Motor neuron (in vitro differentiated cells): ENCODE measurements at places on chromosomes 11 and 22.

GRCh38 chr11:70525006-70525405 lies 126.7 kb downstream of the CTTN start:
- ATAC-seq: no peak

- ATAC-seq: no peak
These were observed 56.3 kb upstream of the PDE3B start for GRCh38 chr11:14587258-14587657.

DNA sequence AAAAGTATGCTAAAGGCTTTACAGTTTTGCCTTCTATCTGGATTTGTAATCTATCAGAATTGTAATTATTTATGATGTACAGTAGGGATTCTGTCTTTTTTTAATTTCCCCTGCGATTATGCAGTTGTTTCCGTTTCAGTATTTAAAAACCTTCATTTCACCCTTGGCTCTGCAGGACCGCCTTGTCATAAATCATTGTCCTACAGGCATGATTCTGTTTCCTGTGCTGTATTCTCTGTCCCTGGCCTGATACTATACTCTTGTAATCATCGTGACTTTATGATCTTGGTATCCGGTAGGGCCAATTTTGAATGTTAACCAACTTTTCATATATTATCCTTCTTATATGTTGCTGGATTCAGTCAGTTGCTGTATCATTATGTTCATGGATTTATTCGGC lies 151.7 kb downstream of the ATXN10 start:
- no peak for ATAC-seq

DNA sequence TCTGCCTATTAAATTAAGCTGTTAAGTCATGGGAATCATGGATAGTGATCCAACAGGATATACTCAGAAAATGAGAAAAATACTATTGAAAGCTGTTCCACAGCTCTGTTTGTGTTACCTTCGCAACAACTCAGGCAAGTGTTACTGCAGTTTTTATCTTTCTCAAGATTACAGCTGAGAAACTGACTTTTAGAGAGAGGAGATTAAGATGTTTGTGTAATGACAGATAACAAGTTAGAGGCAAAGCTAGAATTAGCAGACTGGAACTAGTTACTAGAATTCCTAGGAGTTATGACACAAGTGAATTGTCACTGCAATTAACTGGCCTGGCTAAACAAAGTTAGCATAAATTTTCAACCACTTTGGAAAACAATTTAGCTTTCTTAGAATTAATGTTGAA lies 1.6 kb downstream of the SLN start:
- no peak for ATAC-seq

DNA sequence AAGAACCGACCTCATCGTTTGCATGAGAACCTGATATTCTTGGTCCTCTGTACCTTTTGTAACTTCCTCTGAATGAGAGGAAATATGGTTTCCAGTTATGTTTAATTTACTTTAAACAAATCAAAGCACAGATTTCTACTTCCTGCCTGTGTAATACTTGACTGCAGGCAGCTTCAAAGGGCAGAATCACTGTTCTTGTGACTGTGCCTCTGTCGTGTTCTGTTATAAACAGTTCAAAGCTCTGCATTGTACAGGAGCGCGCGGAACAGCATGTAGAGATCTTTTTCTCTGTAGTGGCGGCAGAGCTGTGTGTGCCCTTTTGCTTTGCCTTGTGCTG lies 73.2 kb upstream of the CLDN5 start:
- ATAC-seq: no peak

DNA sequence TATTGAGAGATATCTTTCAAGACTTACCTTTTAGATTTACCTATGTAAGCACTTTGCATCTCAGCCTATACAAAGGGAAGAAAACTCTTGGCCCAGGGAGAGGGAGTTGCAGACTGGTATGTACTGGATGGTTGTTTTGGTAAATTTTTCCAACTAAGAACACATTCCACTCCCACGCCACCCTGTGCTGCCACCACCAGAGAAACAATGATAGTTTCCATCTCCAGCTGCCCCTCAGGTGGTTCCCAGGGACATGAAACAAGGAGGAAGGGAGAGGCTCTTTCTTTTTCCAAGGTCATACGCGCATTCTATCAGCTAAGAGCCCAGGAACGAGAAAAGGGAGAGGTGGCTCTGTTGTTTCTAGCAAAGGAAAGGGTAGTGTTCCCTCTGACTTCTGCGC lies 34.4 kb downstream of the CCDC34 start:
- ATAC-seq: peak; percentile 76

DNA sequence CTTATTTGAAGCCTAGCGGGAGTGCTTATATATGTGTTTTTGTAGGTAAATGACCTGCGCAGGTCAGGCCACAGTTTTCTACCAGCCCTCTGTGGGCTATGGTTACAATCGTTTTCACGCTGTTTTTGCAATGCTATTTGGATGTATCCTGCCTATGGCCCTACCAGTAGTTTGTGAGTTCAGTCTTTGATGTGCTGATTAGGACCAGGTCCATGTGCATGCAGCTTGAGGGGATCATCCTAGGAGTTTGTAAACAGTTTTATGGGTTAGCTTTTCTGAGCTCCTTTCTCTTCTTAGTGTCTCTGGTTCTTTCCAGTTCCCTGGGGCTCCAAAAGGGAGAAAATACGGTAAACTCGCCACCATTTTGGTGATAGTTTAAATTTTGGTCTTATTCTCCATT lies 142.5 kb downstream of the LDLRAD3 start:
- ATAC-seq: no peak

- ATAC-seq: no peak
These were observed 17.0 kb upstream of the CTTN start for GRCh38 chr11:70381350-70381749.

DNA sequence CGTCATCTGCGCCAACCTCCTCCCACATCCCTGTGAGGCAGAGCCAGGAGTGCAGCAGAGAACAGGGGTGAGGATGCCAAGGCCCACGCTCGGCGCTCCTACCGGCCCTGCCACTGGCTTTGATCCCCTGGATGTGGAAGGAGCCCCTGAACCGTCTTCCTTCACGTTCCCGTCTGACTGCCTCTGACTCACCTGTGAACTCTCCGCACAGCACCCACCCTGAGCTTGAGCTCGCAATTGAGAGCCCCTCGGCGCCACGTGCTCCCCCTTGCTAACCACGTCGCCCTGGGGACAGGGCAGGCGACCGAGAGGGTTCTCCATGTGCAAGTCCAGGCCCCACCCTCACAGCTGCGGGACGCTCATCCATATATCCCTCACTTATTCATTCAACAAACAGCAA lies 645.3 kb downstream of the BRD1 start:
- no peak for ATAC-seq

DNA sequence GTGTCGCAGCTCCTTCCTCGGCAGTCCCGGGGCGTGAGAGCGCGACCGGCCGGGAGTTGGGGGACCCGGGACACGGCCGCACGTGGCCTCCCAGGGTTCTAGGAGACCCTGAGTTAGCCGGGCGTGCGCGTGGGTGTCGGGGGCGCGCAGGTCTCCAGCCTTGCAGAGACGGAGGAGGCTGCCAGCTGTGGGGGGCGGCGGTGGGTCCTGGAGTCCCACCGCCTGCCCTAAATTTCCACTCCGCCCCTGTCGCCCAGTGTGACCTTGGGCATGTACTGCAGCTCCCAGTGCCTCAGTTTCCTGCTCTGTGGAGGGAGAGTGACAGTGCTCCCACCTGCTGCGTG lies 18.8 kb downstream of the RRP7A start:
- ATAC-seq: no peak

DNA sequence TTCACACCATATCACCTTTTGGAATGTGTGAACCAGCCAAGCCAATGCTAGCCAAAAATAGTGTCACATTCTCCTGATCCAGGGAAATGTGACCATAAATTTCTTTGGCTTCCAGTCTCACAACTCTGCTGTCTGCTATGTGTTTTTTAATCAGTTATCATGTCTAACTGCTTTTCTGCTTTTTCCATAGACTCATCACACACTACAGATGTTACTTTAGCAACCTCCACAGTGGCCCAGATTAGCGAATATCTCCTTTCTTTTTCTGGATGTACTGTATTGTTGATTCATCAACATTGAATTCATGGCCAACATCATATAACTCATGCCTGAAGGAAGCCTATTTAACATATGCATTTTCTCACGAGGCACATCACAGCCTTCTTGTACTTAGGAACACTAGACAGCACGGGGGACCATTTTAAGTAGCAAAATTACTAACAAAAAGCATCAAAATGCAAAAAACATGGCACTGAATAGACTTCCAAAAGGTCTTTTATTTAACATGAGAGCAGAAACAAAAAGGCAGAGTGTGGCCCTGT lies 73.1 kb upstream of the POU2AF2 start:
- ATAC-seq: no peak

DNA sequence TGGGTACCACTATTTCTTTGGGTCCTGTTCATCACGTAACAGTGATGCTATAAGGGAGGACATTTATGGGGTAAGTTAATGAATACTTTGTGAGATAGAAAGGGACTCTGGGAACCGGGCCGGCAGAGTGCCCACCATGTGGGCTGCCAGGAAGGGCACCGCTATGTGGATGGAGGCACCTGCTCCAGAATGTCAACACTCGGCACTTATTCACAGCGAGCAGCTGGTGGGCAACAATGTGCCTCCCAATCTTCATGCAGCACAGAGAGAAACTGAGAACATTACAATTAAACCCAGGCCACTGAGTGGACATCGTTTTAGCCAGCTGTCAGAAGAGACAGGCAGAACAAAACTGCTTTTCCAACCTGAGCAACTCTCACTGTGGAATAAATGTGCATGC lies 15.8 kb upstream of the ELFN2 start:
- ATAC-seq: no peak

- no peak for ATAC-seq
These were observed 420.6 kb downstream of the BRD1 start for GRCh38 chr22:49406879-49407587.

GRCh38 chr11:117730208-117730800 lies 66.7 kb downstream of the DSCAML1 start:
- peak; percentile 74 for ATAC-seq

DNA sequence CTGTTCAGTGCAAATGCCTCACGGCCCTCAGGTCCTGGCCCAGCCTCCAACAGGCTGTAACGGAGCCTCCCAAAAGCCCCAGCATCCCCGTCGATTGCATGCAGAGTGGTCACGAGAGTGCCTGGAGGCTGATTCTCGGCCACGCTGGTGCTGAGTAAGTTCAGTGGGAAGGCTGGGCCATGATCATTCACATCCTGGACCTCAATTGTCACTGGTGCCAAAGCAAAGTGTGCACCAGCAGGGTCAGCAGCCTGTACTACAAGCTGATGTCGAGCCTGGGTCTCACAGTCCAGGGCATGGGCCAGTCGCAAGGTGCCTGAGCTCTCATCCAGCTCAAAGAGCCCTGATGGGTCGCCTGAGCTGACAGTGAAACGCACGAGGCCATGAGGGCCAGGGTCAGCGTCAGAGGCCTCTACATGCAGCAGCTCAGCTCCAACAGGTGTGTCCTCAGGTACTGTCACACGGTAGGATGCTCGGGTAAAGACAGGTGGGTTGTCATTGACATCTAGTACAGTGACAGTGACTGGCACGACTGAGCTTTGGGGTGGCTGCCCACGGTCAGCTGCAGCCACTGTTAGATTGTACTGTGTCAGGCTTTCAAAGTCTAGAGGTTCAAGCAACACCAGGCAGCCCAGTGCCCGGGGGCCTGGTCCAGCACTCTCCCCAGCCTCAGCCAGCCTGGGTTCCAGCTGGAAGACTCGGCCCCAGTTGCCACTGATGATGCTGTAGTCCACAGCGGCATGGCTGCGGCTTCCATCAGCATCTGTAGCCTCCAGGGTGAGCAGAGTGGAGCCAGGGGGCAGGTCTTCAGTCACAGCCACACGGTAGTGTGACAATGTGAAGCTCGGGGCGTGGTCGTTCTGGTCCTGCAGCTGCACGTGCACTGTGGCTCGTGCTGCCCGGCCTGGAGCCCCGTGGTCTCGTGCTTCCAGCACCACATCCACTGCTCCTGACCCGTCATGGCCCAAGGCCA lies 4.5 kb upstream of the TPP1 start:
- ATAC-seq: no peak

GRCh38 chr11:101914738-101915426 lies at the start of gene CEP126:
Gene CEP126 (plus strand): TSS chr11:101915010. CDS start chr11:101915285, 275 bp downstream.
- ATAC-seq: peak; percentile 94

GRCh38 chr22:50738649-50739227 lies 734 bp downstream of the ACR start:
- ATAC-seq: no peak
